NCI-H1694 (cell line): ENCODE measurements at places on chromosomes 11 and 22.
A peak's percentile ranks its signal among the peaks of the same experiment; 100 is the strongest.

GRCh38 chr11:75536786-75537641, 11.3 kb upstream of the GDPD5 start:
- no peak for DNase-seq

DNA sequence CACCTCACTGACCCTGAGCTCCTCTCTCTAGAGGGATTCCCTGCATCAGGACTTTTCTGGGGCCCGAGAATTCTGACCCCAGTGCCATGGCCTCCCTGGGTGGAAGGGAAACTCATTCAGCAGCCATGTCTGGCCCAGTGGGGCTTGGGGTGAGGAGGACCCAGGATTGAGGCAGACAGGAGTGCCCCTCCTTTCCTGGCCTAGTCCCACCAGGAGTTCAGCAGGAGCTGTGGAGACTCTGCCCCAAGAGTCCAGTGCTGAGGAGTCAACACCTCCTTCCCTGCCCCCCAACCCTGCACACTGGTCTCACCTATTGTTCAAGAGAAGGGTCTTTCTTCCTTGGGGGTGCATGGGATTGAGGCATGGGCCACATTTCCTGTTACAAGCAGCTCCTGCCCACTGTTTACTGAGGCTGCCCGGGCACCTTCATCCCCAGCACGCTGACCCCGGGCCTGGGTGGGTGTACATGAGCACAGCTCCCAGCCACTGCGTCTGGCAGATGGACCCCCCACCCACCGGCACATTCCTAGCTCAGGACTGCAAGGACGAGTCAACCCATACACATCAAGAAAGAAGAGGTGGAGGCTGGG, 33.9 kb downstream of the ALX4 start:
- DNase-seq = no peak

- no peak for DNase-seq
Measured at GRCh38 chr11:88553204-88553603, 215.7 kb upstream of the CTSC start.

- DNase-seq = no peak
Measured at GRCh38 chr11:72293910-72294615, 50.1 kb upstream of the PHOX2A start.

GRCh38 chr11:6006395-6006794, 351 bp downstream of the OR56A4 start:
- DNase-seq = no peak

- DNase-seq = no peak
Measured at GRCh38 chr11:47107744-47108143, 68.9 kb downstream of the ARFGAP2 start.

DNA sequence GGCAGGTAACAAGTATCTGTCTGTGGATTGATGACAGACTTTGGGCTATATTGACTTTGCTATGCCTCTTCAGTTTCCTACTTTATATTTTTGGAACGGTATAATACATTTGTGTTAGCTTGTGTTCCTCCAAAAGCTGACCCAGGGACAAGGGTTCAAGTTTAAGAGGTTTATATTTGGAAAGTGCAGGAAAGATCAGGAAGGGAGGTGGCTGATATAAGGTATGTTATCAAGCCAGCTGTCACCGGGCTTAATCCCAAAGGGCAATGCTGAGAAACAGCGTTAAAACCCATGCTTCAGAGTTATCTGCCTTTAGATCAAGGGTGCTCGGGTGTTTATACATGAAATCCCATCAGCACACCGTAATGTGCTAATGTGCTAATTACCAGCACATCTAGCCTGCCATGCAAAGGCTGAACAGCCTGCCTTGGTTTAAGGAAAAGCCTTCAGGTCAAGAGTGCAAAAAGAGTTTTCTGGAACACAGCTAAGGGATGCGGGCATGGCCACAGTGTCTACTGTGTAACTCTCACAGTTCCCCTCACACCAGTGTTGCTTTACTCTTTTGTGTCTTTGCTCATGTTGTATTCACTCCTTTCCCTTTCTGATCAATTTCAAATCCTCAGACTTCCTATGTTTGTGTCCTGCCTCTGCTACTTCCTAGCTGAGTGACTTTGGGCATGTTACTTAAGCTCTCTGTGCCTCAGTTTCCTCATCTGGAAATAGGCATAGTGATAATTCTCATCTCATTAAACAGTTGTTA, 77.5 kb downstream of the BDNF start:
- DNase-seq = no peak

- DNase-seq = no peak
Measured at GRCh38 chr11:7252683-7253213, 1.0 kb downstream of the SYT9 start.

- DNase-seq = peak; percentile 15
Measured at GRCh38 chr22:40679964-40680818, 907 bp downstream of the MCHR1 start.

GRCh38 chr11:17730608-17731462, 3.7 kb upstream of the KCNC1 start:
- DNase-seq = peak; percentile 74

- peak; percentile 26 for DNase-seq
Measured at GRCh38 chr11:67351275-67352005, 1.9 kb downstream of the POLD4 start.

GRCh38 chr11:129035244-129035643, 92.6 kb upstream of the TP53AIP1 start:
- no peak for DNase-seq

GRCh38 chr11:33531743-33532181, 168.9 kb downstream of the C11orf91 start:
- no peak for DNase-seq

- no peak for DNase-seq
Measured at GRCh38 chr11:60863550-60864521, 3.5 kb upstream of the ZP1 start.

- no peak for DNase-seq
Measured at GRCh38 chr11:34416766-34417165, 22.0 kb upstream of the CAT start.

- DNase-seq = no peak
Measured at GRCh38 chr22:40838486-40838885, 18.0 kb downstream of the ST13 start.

- DNase-seq = no peak
Measured at GRCh38 chr11:2122222-2122906, 16.8 kb downstream of the IGF2 start.

- no peak for DNase-seq
Measured at GRCh38 chr11:64870893-64871466, 7.4 kb downstream of the EHD1 start.

GRCh38 chr11:63937713-63938478, 906 bp upstream of the NAA40 start:
- DNase-seq = no peak
